ENCODE measurements at places on chromosomes 11 and 22.

- DNase-seq: peak; percentile 46
- H3K36me3 ChIP-seq: peaks cover 85% of the 10 kb centered on the region
- no peaks in the 10 kb centered on the region for H3K27me3 ChIP-seq
- peak overlapping the region; percentile 99 for H3K27ac ChIP-seq
These were observed 7.5 kb downstream of the BCL9L start for GRCh38 chr11:118918128-118918685.

DNA sequence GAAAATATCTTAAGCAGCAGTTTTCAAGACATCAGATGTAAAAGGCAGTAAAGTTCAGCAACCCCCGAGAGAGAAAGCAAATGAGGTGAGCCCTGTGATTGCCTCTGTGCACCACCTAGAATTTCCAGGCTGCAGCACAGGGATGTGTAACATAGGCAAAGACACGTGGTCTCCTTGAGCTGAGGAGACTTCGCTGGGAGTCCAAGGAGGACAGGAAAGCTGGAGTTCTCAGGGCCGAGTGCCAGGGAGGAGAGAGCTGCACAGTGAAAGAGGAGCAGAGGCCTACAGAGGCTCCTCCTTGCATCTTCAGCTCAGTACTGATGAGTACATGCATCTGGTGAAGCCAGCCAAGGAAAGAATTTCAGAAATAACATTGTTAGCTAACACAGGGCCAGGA is 17.6 kb upstream of the TOLLIP start:
- peaks cover 62% of the 10 kb centered on the region for H3K27me3 ChIP-seq
- H3K36me3 ChIP-seq: peaks cover 6% of the 10 kb centered on the region
- no peak for DNase-seq
- no peak overlapping the region for H3K27ac ChIP-seq

- peaks cover 13% of the 10 kb centered on the region for H3K36me3 ChIP-seq
- peaks cover 36% of the 10 kb centered on the region for H3K4me1 ChIP-seq
- no peak overlapping the region for H3K4me3 ChIP-seq
These were observed 136.3 kb downstream of the ETS1 start for GRCh38 chr11:128450882-128451651.

DNA sequence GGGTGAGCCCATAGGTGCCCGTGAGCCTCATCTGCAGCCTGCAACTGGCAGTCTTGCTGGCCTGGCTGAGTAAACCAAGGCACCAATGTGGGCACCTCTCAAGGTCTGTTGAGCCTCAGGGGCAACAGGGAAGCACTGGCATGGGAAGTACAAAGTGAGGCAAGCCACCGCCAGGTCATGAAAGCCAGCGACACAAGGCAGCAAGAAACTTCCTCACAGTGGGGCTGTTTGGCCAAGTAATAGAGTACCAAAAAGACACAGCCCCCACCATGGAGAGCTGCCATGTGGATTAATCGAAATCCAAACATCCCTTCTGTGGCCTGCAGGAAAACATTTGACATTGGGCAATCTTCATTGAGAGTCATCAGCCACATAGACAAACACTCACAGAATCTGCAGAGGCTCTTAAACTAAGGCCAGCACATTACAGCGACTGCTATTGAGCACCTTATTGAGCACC is 43.6 kb upstream of the FIBIN start:
- H3K36me3 ChIP-seq: peaks cover 3% of the 10 kb centered on the region
- no peak for DNase-seq
- H3K27me3 ChIP-seq: no peaks in the 10 kb centered on the region
- H3K27ac ChIP-seq: no peak overlapping the region

GRCh38 chr22:25375683-25376082 is 156.2 kb downstream of the CRYBB2 start:
- no peak overlapping the region for H3K4me3 ChIP-seq
- no peaks in the 10 kb centered on the region for H3K27me3 ChIP-seq
- no peak for DNase-seq
- H3K27ac ChIP-seq: peak overlapping the region; percentile 32
- H3K36me3 ChIP-seq: peaks cover 33% of the 10 kb centered on the region
- peaks cover 12% of the 10 kb centered on the region for H3K4me1 ChIP-seq

- H3K27ac ChIP-seq: no peak overlapping the region
- no peaks in the 10 kb centered on the region for H3K36me3 ChIP-seq
- H3K4me3 ChIP-seq: no peak overlapping the region
- peaks cover 13% of the 10 kb centered on the region for H3K27me3 ChIP-seq
- H3K4me1 ChIP-seq: no peaks in the 10 kb centered on the region
- no peak for DNase-seq
These were observed 13.1 kb upstream of the MMP1 start for GRCh38 chr11:102810950-102811660.

GRCh38 chr11:101612481-101612880 is 28.7 kb upstream of the TRPC6 start:
- no peaks in the 10 kb centered on the region for H3K36me3 ChIP-seq
- H3K27me3 ChIP-seq: no peaks in the 10 kb centered on the region
- H3K4me3 ChIP-seq: no peak overlapping the region
- no peaks in the 10 kb centered on the region for H3K4me1 ChIP-seq

DNA sequence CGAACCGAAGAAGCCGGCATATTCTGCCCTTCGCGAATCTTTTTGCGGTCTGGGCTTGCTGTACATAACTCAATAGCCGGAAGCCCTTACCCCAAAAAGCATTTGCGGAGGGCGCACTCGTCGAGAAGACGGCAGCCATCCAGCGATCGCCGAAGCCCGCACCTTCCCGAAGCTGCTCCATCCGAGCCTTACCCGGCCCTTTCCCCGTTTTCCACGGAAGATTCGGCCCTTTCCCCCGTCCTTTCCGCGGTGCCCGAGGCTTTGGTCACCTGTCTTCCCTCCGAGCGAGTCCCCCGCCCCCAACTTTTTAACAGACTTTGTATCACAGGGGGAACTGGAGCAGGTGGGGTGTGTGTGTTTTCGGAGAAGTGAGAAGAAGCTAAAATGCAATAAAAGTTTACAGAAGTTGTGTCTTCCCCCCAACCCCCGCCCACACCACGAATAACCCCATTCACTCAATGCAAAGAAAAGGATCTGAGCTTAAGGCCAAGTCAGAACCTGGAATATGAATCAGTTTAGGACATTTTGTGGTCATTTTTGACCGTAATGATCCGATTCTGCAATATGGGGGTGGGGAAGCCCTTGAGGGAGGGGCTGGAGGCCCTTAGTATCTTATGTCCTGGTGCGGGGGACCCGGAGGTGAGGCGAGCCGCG is 99.0 kb upstream of the HSD17B12 start:
- H3K4me3 ChIP-seq: peak overlapping the region; percentile 78
- H3K27me3 ChIP-seq: peaks cover 75% of the 10 kb centered on the region
- H3K36me3 ChIP-seq: no peaks in the 10 kb centered on the region
- H3K4me1 ChIP-seq: peaks cover 9% of the 10 kb centered on the region
- H3K27ac ChIP-seq: no peak overlapping the region

DNA sequence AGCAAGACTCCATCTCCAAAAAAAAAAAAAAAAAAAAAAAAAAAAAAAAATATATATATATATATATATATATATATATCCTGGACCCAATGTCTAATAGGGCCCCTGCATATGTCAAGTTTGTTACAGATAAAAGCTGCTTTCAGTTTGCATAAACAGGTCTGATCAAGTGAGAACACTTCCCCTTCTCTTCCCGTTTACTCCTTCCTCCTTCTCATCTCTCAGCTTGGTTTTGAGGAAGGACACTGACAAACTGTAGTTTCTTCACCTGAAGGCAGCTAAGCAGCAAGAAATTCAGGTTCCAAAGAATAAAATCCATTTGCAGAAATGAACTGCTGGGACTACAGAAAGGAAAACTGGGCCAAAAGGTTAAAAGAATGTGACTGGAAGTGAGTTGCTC is 11.7 kb downstream of the THOC5 start:
- no peaks in the 10 kb centered on the region for H3K27me3 ChIP-seq
- H3K4me3 ChIP-seq: no peak overlapping the region
- H3K36me3 ChIP-seq: peaks cover 75% of the 10 kb centered on the region
- H3K27ac ChIP-seq: peak overlapping the region; percentile 38
- H3K4me1 ChIP-seq: no peaks in the 10 kb centered on the region

GRCh38 chr11:839280-839623 is 3.1 kb downstream of the POLR2L start:
- no peak overlapping the region for H3K27ac ChIP-seq
- peaks cover 34% of the 10 kb centered on the region for H3K36me3 ChIP-seq
- no peak overlapping the region for H3K4me3 ChIP-seq
- H3K27me3 ChIP-seq: no peaks in the 10 kb centered on the region

DNA sequence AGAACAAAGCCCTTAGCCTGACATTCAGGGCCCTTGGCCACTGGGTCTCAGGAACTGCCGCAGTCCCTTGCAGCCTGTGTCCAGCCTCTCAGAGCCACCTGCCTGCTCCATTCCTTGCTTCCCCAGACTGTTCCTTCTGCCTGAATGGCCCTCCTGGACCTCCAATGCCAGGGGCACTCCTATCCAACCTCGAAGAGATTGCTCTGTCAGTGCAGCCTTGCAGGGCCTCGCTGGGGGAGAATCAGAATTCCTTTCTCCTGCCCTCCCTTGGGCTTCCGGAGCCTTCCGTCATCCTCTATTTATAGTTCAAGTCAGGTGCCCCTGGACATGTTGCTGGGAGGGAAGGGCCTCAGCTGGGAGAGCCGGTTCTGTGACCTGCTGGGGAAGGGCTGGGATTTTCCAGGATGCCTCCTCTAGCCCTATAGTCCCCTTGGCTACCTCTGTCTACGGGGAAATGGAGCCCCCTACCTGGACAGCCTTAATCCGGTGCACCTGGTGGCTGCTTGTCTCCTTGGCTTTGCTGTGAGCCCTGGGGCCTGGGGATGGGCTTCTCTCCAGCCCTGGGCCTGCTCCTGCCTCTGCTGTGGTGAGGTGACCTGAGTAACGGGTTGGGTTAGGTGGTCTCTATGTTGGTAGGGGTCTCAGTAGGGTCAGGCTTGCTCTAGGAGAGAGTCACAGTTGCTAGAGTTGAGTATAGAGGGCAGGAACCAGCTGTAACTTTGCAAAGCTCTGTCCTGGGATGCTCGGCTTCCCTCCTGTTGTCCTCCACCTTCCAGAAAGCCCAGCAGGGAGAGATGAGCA is 45.9 kb upstream of the SYT7 start:
- H3K4me1 ChIP-seq: no peaks in the 10 kb centered on the region
- H3K27me3 ChIP-seq: peaks cover 54% of the 10 kb centered on the region
- H3K4me3 ChIP-seq: no peak overlapping the region
- DNase-seq: no peak
- no peak overlapping the region for H3K27ac ChIP-seq

DNA sequence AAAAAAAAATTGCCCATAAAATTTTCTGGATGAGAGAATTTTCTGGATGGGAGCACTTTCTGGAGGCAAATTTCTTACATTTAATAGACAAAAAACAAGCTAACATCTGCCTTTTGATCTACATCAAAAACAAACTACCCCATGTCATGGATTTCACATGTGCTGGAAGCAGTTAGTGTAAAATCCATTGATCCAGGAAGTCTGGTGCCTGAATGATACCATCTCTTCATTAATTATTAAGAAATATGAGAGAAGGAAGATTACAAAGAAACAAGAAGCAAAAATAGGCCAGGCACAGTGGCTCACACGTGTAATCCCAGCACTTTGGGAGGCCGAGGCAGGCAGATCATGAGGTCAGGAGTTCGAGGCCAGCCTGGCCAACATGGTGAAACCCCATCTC is 53.2 kb upstream of the FAM181B start:
- H3K27ac ChIP-seq: no peak overlapping the region
- no peaks in the 10 kb centered on the region for H3K4me1 ChIP-seq
- peaks cover 6% of the 10 kb centered on the region for H3K27me3 ChIP-seq
- DNase-seq: no peak
- no peaks in the 10 kb centered on the region for H3K36me3 ChIP-seq

DNA sequence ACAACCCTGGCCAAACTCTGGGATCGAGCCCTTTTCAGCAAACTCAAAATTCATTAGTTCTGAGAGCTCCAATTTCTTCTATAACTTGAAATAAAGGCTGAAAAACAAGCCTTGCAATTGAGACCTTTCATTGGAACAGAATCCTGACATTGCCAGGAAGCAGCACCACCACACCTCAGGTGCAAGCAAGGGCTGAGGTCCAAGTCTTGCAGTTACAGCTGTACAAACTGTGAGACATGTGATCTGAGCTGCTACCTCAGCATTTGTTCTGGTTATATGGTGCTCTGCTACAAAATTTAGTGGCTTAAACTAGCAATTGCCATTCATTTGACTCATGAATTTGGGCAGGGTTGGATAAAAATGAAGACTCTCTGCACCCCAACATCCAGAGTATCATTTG is 18.1 kb downstream of the OR5AS1 start:
- H3K4me1 ChIP-seq: no peaks in the 10 kb centered on the region
- H3K27ac ChIP-seq: no peak overlapping the region
- H3K36me3 ChIP-seq: no peaks in the 10 kb centered on the region
- H3K4me3 ChIP-seq: no peak overlapping the region
- no peaks in the 10 kb centered on the region for H3K27me3 ChIP-seq

DNA sequence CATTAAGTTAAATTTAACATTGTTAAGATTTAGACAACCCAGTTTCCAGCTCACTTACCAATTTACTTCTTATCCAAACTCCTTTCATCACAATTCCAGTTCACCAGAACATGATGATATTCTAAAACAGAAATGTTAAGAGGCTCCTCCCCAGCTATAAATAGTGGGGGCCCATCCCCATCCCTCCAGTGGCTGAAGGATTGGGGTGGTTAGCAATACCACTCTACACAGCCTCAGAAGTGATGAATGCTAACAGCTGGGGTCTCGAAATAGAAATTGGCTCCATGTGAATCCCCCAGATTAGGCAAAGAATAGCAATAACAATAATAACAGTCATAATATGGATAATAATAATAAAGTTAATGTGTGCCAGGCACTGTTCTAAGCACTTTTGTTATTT is 97.9 kb upstream of the NCAM1 start:
- H3K27me3 ChIP-seq: peaks cover 17% of the 10 kb centered on the region
- no peak overlapping the region for H3K27ac ChIP-seq
- DNase-seq: no peak
- H3K4me3 ChIP-seq: no peak overlapping the region
- no peaks in the 10 kb centered on the region for H3K36me3 ChIP-seq

All from effector memory CD8-positive, alpha-beta T cell (primary cell).